ENCODE measurements at places on chromosomes 6 and 20.

- no peak for DNase-seq
Observed at GRCh38 chr20:10902576-10903282, 228.9 kb upstream of the JAG1 start.

GRCh38 chr20:50054231-50054547 is 58.8 kb downstream of the UBE2V1 start:
- DNase-seq, result no peak

DNA sequence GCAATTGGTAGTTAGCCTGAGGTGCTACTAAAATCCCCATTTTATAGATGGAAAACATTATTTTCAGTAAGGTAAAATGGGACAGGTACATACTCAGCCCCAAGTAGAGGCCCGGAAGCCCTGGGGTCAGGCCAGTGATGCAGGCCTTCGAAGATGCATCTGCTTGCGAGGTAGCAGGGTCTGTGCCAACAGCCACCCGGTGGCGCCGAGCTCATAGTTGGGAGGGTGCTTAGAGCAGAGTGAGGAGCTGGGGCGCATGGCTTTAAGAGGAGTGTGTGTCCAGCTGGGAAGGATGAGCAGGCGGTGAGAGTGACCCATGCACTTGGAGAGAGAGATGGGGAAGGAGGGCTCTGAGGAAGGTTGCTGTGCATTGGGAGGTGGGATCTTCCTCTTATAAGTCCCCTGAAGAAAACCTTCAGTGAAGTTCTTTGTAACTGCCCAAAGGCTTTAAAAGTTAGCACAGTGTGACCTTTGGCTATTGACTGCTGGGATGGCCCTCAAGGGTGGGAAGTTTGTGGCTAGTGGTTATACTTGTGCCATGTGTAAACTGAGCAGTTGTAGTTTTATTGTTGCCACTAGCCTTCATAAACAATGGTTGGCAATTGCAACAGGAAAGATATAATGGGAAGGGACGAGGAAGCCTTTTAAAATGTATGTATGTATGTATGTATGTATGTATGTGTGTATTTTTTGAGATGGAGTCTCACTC is 71.1 kb downstream of the TOX2 start:
- DNase-seq, result no peak

DNA sequence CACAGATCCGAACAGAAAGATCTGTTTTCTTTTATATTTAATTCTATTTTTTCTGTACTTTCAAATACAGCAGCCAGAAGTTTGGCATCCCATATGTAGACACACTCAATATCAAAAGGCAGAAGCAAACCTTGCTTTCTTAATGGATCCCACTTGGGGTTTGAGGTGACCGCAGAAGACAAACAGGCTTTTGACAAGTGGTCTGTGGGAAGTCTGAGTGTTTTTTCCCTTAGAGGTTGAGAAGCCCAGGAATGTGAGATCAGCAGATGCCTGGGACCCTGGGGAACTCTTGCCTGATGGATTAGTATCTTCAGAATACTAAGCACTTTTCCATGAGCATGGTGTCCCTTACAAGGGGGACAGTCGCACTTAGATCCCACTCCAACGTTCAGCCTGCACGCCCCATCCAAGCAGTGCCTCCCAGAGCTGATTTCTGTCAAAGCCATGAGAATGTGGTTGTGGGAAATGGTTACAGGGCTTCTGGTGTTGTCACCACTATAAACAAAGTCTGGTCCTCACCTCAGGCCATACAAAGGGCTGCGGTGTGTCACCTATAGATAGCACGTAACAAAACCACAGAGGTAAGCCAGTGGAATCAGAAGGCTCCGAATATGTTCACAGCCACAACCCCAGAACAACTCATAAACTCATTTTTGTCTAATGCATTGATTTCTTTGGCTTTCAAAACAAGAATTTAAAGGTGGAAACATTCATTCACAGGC is 12.7 kb downstream of the IL17F start:
- no peak for DNase-seq
